ENCODE measurements at places on chromosomes 2 and 18. TPM values are rescaled to one million over a fixed set of nuclear protein-coding genes. Genes with fewer than 3 reads are reported as not detected.

The KCNG2 gene
- 1.4 TPM for total RNA-seq

DNA sequence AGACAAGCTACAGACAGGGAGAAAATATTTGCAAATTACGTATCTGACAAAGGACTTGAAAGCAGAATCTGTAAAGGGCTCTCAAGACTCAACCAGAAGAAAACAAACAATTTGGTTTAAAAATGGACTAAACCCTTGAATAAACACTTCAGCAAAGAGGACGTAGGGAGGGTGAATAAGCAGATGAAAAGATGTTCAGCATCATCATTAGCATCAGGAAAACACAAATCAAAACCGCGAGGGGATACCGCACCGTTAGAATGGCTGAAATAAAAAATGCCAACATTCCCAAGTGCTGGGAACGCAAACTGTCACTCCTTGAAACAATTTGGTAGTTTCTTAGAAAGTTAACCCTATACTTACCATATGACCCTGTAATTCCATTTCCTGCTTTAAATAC lies 136.7 kb downstream of the MBP start:
- no peak for DNase-seq

DNA sequence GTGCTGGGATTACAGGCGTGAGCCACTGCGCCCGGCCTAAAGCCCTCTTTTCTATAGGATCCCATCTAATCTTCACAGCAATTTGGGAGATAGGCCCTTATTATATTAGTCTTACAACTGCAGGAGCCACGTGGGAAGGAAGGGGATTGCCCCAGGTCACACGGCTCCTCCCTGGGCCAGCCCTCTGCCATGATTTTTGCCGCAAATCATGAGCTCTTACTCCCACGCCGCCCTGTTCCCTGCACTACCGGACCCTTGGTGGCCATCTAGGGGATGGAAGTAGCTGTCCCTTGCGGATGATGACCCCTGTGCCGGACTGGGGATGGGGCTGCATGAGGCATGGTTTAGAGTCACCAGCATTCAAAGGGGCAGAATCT lies 28.4 kb upstream of the PTMA start:
- DNase-seq = no peak

GRCh38 chr18:62374410-62374965 lies 49.4 kb downstream of the TNFRSF11A start:
- DNase-seq = no peak

- no peak for DNase-seq
Observed at GRCh38 chr2:152415796-152416195, 80.8 kb downstream of the FMNL2 start.

The ZSCAN30 gene
- total RNA-seq = 6.9 TPM

GRCh38 chr2:38532366-38532765 lies 70.4 kb downstream of the HNRNPLL start:
- no peak for DNase-seq

DNA sequence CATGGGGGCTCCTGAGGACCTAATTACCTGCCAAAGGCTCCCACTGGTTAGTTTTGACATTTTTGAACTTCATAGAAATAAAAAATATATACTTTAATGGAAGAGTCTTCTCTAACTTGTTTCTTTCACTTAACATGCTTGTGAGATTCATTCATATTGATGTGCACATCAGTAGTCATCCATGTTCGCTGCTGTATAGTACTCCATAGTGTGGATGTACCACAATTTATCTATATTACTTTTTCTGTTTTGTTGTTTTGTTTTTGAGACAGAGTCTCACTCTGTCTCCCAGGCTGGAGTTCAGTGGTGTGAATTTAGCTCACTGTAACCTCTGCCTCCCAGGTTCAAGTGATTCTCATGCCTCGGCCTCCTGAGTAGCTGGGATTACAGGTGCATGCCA lies 22.8 kb upstream of the EMILIN2 start:
- DNase-seq = no peak

- DNase-seq = no peak
Observed at GRCh38 chr18:21129566-21130216, 18.1 kb upstream of the ROCK1 start.

DNA sequence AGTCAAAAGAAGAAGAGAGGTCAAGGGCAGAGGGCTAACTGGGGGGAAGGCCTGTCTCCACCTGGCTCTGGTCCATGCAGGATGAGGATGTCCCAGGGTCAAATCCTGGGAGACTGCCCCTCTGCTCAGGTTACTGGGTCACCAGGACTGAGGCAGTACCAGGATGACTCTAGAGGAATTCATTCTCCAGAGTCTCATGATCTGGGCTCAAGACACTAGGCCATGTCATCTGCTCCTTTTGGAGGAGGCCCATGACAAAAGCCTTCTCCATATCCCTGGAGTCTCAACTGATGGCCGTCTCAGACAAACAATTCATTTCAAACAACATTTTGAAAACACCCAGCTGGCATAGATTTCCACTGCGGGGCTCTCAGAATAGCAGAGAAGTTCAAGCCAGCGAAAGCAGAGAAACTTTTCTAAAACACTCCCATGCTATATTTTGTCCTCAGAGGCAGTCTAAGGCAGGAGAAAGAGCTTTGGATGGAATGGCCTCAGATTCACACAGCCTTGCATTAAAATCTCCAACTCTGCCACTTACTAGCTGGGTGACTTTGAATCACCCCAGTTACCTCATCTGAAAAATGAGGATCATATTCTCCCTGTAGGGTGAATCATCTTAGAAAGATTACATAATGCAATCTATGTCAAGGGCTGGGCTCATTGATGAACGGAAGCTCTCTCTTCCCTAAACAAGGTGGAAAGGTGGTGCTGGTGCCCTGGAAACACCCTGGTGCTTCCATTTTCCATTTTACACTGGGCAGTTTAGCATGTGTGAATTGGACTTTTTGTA lies 48.8 kb upstream of the LCLAT1 start:
- DNase-seq = no peak

GRCh38 chr2:54704688-54705605 lies 18.5 kb upstream of the EML6 start:
- DNase-seq = peak; percentile 75

The VAMP8 gene
- total RNA-seq = 13.7 TPM

DNA sequence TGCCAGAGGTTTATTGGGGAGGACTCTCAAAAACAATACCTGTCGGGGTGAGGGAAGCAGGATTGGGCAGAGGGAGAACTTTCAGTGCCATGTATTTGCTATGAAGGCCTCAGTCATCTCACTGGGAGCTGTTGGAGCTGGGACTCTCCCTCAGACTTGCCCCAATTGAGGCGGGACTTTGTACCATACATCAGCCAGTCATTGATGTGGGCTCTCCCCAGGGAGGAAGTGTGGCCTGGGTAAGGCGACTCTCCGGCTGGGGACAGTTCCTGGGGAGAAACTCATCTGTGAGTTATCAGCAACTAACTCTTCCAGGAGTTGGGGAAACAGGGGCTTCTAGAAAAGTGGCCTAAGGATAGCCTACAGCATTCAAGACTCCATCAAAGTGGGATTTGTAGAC lies 66.5 kb downstream of the FTCDNL1 start:
- DNase-seq = no peak

The STAT4 gene
- 0.40 TPM for total RNA-seq

The HNMT gene
- 1.4 TPM for total RNA-seq

GRCh38 chr2:119231975-119232665 lies 8.5 kb downstream of the STEAP3 start:
- no peak for DNase-seq

GRCh38 chr2:131145040-131145439 lies 39.9 kb downstream of the PLEKHB2 start:
- no peak for DNase-seq

The TMEM200C gene
- total RNA-seq = not detected

- peak; percentile 43 for DNase-seq
Observed at GRCh38 chr18:47036298-47036874, 965 bp upstream of the ELOA2 start.

The TTN gene
- total RNA-seq = 0.60 TPM

DNA sequence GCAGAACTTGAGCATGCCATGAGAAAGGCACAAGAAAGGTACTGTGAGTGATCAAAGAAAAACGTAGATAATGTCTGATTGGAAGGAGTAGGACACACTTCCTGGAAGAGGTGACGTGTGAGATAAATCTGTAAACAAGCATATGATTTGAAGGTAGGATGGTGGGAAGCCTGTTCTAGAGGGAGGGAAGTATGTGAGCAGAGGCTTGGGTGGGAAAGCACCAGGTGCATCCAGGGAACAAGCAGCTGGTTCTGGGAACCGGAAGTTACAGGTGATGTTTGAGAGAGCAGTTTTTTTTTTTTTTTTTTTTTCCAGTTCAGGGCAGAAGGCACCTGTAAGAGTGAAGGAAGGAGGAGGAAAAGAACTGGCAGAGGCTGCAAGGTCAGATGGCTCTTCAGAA lies 116.6 kb upstream of the EFEMP1 start:
- DNase-seq = no peak

- no peak for DNase-seq
Observed at GRCh38 chr2:26500406-26500805, 22.5 kb upstream of the OTOF start.

The ACTG2 gene
- not detected for total RNA-seq
